ENCODE measurements at places on chromosomes 13 and 19. TPM values are rescaled to one million over a fixed set of nuclear protein-coding genes. Genes with fewer than 3 reads are reported as not detected.

GIPC3 gene
- total RNA-seq, result 0.10 TPM

ZNF99 gene
- not detected for total RNA-seq

KLF2 gene
- total RNA-seq, result 1.9 TPM

RFPL4AL1 gene
- not detected for total RNA-seq

ZNF497 gene
- 0.55 TPM for total RNA-seq

NLRP5 gene
- total RNA-seq, result not detected

KLK2 gene
- total RNA-seq, result not detected

ANGPTL4 gene
- total RNA-seq, result 115 TPM

OPA3 gene
- 12.4 TPM for total RNA-seq

MED29 gene
- total RNA-seq, result 27.0 TPM

SLC15A1 gene
- not detected for total RNA-seq

- DNase-seq, result no peak
These were observed 29.2 kb upstream of the FGF9 start for GRCh38 chr13:21641629-21642028.

DNA sequence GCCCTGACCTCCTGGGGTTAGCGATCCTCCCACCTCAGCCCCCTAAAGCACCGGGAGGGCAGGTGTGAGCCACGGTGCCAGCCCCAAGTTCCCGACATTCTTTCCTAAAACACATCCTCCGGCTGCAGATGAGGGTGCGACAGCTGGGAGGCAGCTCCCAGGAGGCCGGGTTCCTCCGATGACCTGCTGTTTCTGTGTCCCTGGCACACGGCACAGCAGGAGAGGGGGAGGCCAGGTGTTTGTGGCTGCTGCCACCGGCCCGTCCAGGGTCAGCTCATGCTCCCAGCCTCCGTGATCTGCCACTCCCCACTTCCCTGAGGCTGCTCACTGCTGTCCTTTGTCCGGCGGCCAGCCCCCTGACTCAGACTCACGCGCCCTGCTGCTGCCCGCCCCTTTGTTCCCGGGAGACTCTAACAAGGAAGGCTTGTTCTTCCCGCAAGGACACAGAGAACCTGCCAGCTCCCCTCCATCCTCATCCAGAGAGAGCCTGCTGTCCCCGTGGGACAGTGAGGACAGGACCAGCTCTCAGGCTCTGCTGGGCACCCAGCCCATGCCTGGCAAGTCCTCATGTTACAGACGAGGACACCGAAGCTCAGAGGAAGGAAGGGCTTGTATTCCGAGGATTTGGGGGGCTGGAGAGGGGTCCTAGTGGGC is 10.6 kb upstream of the MADCAM1 start:
- DNase-seq, result peak; percentile 9

DNA sequence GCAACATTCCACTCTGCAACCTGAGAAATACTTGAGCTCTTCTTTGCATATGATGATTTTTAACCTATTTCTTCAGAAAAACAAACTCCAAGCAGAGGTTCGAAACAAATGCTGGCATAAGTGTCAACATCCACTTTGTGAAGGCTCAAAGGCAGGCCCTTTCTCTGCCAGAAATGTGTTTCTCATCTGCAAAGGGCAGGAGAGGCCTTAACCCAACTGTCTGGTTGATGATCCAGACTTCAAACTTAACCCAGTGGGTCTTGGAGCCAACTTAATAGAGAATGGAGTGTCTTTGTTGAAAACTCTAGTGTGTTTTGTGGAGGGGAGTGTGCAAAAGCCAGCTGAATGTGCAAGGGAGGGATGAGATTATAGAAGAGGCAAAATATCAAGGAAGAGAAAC is 28.3 kb upstream of the ZNF507 start:
- no peak for DNase-seq

GRCh38 chr13:63086286-63086685 is 1670.6 kb upstream of the PCDH20 start:
- no peak for DNase-seq

DNA sequence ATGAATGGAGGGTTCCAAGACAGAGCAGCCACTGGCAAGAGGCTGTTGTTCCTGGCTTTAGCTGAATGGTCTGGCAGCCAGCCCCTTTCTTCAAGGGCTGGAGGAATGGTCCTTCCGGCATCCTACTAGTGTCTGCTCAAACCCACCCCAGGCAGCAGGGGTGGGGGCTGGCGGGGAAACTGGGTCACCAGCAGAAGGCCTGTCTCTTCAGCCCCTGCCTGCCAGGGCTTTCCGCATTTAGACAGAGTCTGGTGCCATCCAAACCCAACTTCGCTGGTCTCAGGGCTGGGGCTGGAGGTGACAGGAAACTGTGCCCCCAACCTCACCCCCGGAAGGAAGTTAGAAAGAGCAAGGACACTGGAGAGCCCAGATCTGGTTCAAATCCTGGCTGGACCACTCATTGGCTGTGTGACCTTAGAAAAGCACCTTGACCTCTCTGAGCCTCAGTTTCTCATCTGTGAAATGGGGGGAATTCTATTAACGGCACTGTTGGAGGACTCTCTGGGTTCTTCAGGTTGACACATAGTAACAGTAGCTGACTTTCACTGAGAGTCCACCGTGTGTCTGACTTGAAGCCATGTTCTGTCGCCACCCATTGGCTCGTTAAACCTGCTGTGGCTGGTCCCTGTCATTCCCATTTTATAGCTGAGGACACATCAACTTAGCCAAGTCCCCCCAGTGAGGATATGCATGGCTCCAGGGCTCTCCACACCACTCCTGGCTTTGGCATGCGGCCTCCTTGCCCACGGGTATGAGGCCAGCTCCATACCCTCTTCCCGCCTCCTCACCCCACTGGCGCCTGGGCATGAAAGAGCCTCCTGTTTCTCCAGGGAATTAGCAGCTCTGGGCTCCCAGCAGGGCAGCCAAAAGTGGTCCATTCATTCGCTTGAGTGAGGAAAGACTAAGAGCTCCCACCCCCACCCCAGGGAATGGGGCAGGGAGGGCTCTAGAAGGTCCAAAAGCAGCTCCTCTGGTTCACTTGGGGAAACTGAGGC is 2.5 kb upstream of the NR2C2AP start:
- DNase-seq, result no peak

- no peak for DNase-seq
These were observed 120.2 kb downstream of the RXFP2 start for GRCh38 chr13:31859571-31859970.

DNA sequence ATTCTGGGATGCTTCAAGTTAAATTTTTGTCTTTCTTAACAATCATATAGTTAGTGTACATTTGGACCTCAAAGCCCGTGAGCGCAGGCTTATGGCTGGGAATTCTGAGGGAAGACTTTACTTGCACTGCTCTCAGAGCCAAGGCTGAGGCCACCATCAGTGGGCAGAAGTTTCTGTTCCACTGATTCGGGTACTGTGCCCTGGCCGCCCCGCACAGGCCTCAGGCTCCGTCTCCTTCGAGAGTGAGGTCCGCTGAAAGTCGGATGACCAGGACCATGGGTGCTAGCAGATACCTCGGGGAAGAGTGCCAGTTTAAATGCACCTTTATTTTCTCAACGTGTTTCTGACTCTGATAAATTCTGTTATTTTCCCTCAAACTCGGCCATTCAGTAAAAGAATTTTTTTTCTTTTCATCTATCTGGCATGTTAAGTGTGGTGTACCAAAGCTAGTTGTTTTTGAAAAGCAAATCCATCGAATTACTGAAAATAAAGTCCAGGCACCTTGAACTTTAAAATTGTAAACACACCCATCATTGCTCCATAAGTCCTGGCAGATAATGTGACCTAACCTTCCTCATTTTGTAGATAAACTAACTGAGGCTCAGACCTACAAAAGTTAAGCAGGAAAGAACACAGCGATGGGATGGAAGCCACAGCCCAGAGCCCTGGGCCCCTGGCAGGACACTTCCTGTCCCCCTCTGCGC is 126.7 kb downstream of the SOX1 start:
- DNase-seq, result no peak

- no peak for DNase-seq
These were observed 166.1 kb downstream of the TNFSF13B start for GRCh38 chr13:108435393-108436149.

DNA sequence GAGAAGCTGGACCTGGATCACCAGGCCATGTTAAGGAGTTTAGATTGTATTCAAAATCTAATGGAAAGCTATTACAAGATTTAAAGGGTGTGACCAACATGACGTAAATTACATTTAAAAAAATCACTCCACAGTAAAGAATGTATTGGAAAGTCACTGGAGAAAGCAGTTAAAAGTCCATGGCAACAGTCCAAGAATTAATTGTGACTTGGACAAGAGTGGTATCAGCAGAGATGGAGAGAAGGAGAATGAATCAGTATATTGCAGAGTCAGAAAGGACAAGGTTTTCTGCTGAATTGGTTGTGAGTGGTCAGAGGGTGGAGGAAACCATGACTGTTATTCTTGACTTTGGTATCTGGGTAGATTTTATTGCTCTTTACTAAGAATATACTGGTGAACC is 535.1 kb upstream of the SLITRK1 start:
- DNase-seq, result peak; percentile 45

GRCh38 chr13:32669030-32669646 is 82.9 kb downstream of the PDS5B start:
- peak; percentile 42 for DNase-seq

GRCh38 chr19:2478756-2479555 is 3.0 kb downstream of the GADD45B start:
- peak; percentile 57 for DNase-seq

DNA sequence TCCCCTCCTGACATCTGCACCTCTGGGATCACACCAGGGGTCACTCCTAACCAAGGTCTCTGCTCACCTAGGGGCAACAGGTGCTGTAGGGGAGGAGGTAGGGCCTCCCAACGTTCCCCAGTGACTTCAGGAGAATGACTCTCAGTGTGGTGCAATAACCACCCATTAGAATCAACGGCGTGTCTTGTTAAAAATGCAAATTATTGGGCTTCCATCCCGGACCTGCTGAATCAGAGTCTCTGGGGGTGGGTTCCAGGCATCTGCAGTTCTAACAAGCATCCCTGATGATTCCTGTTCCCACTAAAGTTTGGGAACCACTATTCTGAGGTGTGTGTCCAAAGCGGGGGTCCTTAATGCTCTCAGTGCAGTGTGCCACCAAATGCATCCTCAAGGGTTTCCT is 84.6 kb downstream of the CRYL1 start:
- no peak for DNase-seq

DNA sequence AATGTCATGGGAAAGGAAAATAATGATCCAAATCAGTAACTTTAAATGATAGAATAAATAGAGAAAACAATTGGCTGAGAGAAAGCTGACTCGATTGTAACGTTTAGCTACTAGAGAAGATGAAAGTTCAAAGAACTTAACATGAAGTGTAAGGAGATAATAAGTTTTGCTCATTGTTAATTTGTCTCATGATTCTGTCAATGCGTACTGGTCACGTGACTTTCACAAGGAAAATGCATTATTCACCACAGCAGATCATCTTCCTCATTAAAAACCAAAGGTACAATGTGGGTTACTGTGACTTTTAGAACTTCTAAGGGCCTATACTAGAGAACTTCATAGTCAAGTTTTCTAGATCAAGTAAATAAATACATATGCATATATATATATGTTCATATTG is 1207.2 kb downstream of the EFNB2 start:
- DNase-seq, result no peak

DNA sequence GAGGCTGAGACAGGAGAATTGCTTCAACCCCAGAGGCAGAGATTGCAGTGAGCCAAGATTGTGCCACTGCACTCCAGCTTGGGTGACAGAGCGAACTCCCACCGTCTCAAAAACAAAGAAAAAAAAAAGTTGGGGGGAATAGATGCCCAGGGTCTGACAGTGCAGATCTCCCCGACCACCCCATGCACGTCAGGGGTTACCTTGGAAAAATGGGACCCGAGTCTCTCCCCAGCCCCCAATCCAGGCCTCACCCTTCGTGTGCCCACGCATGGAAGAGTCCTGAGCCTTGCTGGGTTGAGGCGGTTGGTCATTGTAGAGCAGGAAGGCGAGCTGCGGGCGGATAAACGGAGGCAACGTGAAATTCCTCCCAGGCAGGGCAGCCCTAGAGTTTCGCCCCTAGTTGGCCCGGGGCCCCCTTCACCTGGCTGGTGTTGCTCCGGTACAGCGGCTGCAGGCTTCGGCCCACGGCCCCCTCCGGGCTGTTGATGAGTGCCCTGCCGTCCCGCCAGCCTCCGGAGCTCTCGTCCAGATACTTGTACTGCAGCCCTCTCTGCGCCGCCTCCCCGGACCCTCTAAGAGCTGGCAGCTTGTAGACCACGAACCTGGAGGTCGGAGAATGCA is 588 bp downstream of the DNASE2 start:
- peak; percentile 6 for DNase-seq

- DNase-seq, result peak; percentile 9
These were observed 2.6 kb downstream of the ZNF71 start for GRCh38 chr19:56597696-56598095.

- no peak for DNase-seq
These were observed 60.0 kb downstream of the TEX29 start for GRCh38 chr13:111380431-111380830.

DNA sequence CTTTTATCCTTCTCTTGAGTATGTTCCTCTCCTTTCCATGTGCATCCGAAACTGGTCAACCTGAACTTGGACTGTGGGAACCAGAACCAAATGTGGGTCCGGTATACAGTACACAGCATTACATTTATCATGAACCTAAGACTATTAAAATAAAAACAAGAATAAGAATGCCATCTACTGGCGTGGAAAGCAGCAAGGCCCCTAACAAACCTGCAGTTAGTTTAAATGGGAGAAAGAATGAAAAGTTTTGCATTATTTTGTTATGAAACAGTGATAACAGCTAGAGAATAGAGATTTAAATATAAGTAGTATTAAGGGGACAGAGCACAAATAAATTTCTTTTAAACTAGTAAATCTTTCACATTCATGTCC is 159.5 kb downstream of the RBM26 start:
- DNase-seq, result no peak

DNA sequence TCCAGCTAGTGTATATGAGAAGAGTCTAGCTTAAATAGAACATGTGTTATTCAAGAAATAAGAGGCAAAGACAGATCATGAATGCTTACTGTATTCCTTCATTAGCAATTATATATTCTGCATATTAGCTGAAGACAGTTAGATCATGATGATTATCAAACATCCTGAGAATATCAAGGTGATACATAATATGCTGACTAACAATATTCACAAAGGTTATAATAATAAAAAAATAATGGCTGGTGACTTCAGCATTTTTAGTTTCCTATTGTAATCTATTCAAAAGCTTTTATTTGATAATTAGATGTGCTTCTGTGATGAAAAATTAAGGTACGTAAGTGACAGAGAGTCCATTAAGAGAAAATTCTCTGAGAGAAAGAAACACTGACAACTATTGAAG is 511.4 kb downstream of the PCDH17 start:
- DNase-seq, result no peak

- no peak for DNase-seq
These were observed at the start of gene CAMSAP3 for GRCh38 chr19:7595466-7596133. TSS of gene CAMSAP3 (plus strand) at chr19:7595863. CDS start at chr19:7596003, 140 bp downstream.

Measured in astrocyte (in vitro differentiated cells and primary cell).